Astrocyte of the cerebellum (primary cell): ENCODE measurements at places on chromosomes 12 and 14.

GRCh38 chr14:88507208-88507607 is 47.6 kb downstream of the PTPN21 start:
- no peak for DNase-seq

DNA sequence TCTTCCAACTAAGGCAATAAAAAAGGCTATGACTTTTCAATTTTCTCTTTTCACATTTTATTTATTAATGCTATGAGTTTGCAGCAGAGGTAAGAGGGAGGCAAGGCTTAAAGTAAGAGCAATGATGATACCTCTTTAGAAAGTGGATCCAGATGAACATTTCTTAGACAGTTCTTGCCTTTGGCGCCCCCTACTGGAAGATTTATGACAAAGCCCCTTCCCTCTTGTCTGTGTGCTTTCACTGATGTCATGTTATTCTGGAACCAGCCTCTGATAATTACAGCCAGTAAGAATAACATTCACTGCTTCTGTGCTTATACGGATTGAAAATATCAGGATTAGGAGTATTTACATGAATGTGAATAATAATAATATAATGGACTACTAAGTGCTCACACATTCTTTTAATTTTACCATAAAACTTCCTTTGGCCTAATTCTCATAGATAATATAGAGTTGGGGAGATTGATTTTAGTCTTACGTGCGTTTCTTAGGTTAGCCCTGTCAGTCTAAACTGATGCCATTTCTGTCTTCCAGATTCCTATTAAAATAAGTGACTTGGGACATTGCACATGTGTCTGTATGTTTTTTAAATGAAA is 1929.9 kb upstream of the SEL1L start:
- peak; percentile 55 for DNase-seq

GRCh38 chr12:109115758-109116610 is at the start of gene ACACB:
Gene ACACB (plus strand): TSS chr12:109116587. CDS start chr12:109139406, 22,819 bp downstream.
- no peak for DNase-seq

DNA sequence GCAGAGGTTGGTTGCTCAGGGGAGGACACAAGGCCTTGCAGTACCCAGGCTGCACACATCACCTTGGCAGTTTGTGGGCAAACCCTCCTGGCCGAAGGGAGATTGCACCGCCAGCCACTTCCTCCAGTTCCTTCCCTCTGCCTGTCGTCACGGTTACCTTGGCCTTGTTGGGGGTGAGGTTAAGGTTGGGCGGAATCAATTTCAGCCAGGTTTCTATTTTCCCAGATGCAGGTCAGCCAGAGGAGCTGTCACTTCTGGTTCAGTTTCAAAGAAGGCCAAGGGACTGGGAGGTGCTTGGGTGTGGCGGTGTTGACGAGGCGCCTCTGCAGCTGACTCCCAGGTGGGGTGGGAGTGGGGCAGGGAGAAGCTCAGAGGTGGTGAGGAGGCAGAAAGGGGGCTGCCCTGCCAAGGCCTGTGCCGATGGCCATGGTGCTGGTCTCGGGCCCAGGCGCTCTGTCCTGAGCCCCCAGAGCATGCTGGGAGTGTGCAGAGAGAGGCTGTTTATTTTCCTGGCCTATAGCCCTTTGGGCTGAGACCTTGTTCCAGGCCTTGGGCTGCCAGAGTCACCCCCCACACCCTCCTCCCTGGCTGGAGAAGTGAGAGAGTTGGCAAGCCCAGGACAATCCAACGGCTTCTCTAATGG is 31.4 kb downstream of the JDP2 start:
- no peak for DNase-seq

- DNase-seq = no peak
Measured at GRCh38 chr12:54429014-54429471, 10.0 kb upstream of the ITGA5 start.

DNA sequence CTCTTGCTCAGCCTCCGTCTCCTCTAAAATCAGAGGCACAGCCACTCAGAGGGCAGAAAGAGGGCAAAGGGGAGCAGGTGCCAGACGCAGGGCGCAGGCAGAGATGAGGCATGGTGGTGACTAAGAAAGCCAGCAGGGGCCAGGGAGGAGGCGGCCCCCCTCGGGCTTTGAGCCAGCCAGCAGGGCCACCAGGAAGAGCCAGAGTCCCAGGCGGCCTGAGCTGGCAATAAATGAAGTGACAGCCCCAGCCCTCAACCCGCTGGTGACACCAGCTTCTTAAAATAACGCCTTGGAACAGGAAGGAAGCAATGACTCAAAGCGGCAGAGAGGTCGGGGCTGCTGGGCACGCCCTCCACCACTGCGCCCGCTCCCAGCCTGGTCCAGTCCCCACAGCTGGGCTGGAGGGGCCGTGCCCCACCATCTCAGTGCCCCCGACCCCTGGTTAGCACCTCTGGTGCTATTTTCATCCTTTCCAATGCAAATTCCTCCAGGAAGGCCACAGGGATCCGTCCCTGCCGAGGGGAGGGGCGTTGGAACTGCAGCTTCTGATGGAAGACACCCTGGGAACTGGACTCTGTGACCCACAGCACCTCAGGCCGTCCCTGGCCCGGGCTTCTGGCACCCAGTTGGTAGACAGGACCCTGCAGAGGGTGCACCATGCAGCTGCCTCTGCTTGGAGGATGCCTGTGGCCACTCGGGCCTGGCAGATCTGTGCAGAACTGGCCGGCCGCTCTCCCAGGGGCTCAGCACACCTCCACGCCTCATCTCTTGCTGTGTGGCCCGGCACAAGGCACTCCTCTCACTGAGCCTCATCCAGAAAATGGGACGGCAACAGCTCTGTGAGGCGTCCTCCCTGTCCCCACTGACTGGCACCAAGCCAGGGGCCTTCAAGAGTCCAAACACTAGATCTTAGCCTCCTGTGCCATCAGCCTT is 113.7 kb downstream of the NCOR2 start:
- no peak for DNase-seq

DNA sequence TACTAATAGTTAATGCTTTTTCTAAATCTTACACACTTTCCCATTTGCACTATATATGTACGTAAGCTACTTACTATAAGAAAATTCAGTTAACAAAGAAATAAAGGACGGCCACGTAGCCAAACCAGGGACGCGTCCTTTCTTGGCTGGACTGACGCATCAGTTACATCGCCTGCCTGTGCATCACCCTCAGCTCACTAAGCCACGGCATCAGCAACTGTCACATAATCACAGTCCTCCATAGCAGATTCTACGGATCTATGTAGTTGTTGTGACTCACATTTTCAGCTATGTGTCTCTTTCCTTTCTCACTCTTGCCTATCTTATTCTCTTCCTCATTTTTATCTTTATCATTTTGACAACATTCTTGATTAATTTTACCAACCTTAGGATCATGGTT is 38.1 kb upstream of the C12orf50 start:
- DNase-seq = no peak

DNA sequence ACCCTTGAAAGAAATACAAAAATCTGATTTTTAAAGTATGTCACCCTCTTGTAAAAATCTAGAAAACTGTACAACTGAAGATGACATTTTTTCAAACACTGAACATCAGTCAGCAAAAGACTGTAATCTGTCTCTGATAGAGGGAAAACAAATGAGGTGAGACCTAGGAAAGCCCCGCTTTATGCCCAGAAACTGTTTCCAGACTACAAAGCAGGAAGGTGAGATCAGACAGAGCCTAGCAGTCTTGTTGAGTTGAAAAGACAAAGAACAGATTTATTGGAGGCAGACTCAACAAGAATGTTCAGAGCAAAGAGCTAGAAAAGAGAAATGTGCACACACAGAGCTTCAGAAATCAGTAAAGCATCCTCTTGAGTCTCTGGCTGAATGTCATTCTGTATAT is 873.6 kb downstream of the LRFN5 start:
- DNase-seq = no peak

GRCh38 chr14:77212097-77212870 is 30.7 kb downstream of the TMEM63C start:
- DNase-seq = no peak

DNA sequence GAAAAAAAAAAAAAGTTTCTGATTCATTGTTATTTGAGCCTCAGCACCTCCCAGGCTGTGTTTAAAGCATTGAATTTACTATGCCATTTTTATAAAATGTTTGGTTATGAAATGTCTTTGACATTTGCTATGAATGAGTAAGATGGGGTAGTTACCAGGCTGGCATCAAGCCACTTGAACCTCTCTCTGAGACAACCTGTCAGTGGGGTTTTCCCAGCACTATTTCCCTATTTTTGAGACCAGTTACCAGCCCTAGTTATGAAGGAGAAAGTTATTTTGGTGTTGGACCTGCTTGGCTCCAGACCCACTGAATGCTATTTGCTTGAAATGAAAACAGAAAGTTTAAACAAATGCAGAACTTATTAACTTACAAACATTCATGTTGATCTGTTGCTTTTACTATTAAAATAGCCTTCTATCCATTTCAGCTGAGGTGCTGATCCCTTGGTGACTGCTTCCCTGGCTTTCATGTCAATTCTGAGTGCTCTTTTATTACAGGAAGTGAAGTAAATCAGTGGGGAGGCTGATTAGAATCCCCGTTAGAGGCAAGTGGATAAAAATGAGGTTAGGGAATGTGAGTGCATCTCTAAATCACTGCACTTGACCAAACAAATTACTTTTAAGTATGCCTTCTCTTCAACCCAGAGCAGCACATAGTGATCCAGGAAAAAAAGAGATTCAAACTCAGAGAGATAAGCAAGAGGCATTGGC is 37.8 kb downstream of the LLPH start:
- DNase-seq = no peak

DNA sequence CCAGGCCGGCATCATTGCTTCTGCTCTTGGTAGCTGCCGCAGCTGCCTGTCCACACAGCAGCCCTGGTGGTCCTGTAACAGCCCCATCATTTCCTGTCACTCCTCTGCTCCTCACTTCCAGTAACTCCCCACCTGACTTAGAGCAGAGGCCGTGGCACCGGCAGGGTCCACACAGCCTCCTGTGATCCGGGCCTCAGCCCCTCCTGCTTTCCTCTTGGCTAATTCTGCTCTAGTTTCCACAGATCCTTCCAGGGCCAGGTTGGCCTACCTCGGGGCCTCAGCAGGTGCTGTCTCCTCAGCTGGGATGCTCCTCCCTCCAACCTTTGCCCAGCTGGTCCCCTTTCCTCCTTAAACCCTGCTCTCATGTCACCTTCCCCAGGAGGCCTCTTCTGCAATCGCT is 80.2 kb downstream of the FZD10 start:
- no peak for DNase-seq

GRCh38 chr12:100926669-100927248 is 132.2 kb downstream of the ANO4 start:
- peak; percentile 18 for DNase-seq
